GM12864 (cell line): ENCODE measurements at places on chromosomes 1 and 21.

DNA sequence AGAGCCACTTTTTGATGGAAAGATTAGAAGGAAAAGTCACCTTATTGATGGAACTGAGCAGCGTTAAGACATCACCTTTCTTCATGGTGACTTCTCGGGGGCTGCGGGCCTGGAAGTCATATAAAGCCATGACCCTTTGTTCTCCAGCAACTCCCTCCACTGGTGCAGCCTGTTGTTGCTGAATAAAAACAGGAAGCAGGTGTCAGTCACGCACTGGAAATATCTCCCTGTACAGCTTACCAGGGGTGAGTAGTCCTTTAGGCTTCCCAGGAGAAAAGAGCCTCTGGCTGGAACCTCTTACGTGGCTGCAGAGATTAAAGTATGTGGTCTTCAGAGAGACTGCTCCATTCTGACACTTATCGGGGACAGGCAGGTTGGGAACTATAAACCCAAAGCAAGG lies 31.9 kb downstream of the SPTA1 start:
- no peak for DNase-seq

DNA sequence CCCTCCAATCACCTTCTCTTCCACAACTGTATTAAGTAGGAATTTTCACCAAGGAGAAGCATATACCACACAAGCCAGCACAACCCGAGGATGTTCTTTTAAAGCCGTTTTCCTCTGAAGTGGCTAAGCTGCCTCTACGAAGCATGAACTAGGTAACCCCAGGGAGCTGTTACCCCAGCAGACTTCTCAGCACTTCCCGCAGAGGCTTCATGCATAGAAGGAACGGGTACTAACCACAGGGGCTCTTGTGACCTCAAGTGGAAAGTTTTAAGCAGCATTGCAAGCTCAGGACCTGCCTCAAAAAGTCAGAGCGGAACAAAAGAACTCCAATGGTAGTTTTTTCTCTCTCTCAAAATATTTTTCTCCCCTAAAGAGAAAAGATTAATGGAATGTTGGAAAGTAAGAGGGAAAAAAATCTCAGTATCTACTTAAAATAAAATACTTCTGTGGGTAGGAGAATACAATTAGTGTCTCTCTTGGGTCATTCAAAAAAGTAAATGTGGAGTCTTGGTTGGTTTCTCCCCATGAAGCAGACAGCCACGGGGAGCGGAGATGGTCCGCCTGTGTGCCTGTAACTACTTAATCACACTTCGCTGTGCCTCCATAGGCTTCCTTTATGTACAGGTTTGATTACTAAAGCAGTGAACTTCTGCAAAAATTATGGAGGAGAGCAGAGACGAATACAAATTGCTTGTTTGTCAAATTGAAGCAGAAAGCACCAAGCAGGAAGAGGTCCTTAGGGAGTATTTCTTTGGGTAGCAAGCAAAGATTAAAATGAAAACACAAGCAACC lies 40.9 kb downstream of the STX6 start:
- DNase-seq, result peak; percentile 34

DNA sequence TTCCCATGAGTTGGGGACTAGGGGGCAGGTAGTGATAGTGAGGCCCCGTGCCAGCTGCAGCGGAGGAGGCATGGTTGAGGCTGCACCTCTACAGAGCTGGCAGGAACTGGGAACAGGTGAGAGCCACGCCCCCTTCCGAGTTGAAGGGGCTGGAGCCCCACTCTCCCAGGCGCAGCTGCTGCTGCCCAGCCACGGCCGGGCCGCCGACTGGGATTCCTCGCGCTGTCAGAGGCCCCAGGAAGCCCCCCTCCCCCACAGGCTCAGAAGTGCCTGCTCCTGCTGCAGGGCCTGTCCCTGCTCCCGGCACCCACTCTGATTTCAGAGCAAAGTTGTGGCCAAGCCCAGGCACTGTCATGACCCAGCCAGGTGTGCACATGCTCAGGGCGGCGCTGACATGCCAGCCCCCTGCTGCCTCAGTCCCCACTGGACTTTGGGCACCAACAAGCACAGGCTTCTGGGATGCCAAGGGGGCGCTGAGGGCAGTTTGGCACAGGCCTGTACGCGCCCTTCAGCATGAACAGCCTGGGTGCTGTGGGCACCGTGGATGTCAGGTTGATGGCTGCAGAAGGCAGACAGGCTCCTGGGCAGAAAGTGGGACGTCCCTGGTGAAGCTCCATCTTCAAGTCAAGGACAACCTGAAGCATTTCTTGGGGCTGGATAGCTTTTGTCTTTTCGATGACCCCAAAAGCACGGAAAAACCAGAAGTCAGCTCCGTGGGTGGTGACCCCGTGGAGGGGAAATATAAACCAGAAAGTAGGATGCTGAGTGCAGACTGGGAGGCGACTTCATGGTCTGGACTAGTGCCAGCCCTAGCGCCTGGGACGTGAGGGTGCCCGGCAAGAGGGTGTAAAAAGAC lies 121.5 kb downstream of the SIM2 start:
- no peak for DNase-seq

- no peak for DNase-seq
Observed at GRCh38 chr1:1045129-1045528, 25.2 kb downstream of the AGRN start.

DNA sequence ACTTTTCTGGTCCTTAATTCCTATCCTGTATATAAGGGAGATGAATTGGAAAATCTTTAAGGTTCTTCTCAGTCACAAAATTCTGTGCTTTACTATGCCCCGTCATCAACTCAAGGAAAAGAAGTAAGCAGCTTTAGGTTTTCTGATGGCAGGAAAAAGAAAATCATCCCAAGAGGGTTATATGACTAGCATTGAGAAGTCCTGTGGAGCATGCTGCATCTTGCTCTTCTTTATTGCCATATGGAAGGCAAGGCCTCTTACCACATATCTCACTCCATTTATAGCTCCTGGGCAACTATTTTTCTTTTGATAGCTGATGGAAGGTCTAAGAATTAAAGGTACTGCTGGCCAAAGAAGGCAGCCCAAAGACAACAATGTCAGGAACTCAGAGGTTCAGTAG lies 552.5 kb downstream of the DPYD start:
- no peak for DNase-seq

DNA sequence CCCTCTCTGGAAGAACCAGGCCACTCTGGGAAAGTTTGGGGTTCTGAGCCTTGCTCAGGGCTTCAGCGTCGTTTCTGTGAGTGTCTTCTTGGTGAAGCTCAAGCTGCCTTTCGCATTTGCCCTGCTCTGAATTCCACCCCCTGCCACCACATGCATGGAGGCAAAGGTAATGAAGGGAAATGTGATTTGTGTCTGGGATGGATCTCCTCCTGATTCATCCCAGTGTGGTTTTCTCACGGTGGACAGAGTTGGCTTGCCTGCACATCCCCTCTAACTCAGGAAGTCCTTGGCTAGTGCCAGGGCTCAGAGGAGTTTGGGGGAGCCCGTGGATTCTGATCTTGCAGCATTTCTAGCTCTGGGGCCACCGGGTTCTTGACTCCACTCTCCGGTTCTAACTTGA lies 173.6 kb upstream of the RAB4A start:
- DNase-seq, result no peak

DNA sequence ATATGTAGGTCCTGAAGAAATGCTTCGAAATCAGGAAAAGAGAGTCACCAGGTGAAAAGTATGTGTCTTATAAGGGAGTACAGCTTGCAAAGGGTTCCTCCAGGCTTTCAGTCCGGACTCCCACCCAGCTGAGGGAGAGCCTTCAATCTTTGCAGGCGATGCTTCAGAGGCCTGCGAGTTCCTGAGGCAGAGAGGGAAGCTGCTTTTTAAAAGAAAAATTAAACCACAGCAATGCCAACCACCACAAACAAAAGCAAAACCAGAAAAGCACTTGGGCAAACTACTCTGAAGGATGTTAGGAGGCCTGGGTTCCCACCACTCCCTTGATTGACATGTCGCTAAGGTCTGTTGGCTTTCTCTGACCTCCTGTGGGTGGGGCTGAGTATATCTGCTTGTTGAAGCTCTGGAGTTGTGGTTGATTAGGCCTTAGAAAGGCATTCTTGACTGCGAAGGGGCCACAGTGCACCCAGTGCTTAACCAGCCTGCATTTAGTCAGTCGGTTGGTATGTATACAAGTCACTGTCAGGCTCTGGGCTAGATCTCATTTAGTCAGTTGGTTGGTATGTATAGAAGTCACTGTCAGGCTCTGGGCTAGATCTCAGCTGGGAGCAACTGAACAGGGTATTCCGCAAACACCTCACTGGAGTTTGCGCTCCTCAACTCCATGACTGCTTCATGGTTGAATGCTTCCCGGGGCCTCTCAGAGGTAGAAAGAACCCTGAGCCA lies 1.2 kb downstream of the NIPAL3 start:
- DNase-seq, result peak; percentile 49
